ENCODE measurements at places on chromosomes 7 and 10.

DNA sequence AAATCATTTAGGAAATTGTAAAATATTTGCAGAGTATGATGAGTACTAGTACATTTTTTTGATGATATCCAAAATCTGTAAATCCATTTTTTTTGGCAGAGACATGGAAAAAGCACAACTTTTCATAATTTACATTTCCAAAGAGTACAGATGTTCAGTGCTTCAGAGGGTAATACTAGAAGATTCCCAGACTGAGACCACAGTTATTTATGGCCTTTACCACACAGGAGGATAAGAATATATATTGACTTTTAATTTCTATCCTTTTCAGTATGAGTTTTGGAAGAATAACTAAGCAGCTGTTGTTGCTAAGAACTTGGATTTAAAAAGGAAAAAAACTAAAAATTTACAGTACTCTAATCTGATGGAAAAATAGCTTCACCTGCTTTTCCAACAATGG lies 61.9 kb downstream of the HGF start:
- H3K4me1 ChIP-seq: peaks cover 2% of the 10 kb centered on the region
- H3K27ac ChIP-seq: no peak overlapping the region
- H3K27me3 ChIP-seq: no peaks in the 10 kb centered on the region
- no peak for DNase-seq
- no peak overlapping the region for H3K4me3 ChIP-seq
- H3K36me3 ChIP-seq: no peaks in the 10 kb centered on the region

DNA sequence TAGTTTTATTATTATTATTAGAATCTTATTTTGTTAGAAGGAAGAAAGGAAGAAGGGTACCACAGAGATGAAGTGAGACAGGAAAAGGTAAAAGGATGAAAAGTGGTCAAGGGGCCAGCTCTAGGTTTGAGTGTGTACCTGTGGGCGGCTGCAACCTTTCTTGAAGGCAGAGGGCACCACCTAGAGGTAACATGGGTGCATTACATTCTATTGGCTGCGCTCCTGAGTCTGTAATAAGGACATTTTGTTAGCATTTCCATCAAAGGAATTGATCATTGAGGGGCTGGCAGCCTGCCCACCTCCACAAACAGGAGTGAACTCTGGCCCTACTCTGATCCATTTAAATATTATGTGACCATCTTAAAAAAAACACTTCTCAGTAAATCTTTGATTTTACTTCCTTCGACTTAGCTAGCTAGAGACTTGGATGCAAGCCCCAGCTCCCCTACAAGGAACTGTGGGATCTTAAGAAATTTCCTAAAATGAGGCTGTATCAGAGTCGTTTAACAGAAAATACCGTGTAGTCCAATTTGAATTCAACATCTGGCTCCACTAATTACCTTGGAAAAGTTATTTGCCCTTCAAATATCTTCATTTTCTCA lies 610.4 kb downstream of the IPMK start:
- no peak overlapping the region for H3K27ac ChIP-seq
- DNase-seq: peak; percentile 52
- no peak overlapping the region for H3K4me3 ChIP-seq
- H3K4me1 ChIP-seq: no peaks in the 10 kb centered on the region

GRCh38 chr10:15253951-15254807 lies 85.7 kb upstream of the NMT2 start:
- peaks cover 9% of the 10 kb centered on the region for H3K4me1 ChIP-seq
- no peak for DNase-seq
- no peaks in the 10 kb centered on the region for H3K27me3 ChIP-seq
- peaks cover 16% of the 10 kb centered on the region for H3K36me3 ChIP-seq
- no peak overlapping the region for H3K4me3 ChIP-seq
- H3K27ac ChIP-seq: no peak overlapping the region

- H3K27ac ChIP-seq: no peak overlapping the region
- peaks cover 1% of the 10 kb centered on the region for H3K4me1 ChIP-seq
- H3K36me3 ChIP-seq: no peaks in the 10 kb centered on the region
- no peaks in the 10 kb centered on the region for H3K27me3 ChIP-seq
- no peak overlapping the region for H3K4me3 ChIP-seq
- no peak for DNase-seq
Measured at GRCh38 chr7:91286432-91286831, 22.2 kb downstream of the FZD1 start.

- no peak for DNase-seq
- no peak overlapping the region for H3K4me3 ChIP-seq
- peaks cover 57% of the 10 kb centered on the region for H3K27me3 ChIP-seq
- H3K36me3 ChIP-seq: no peaks in the 10 kb centered on the region
- peaks cover 7% of the 10 kb centered on the region for H3K4me1 ChIP-seq
- no peak overlapping the region for H3K27ac ChIP-seq
Measured at GRCh38 chr10:122665329-122665860, 34.3 kb downstream of the C10orf120 start.

GRCh38 chr10:98472196-98472595 lies 25.5 kb upstream of the HPS1 start:
- no peak overlapping the region for H3K4me3 ChIP-seq
- peaks cover 34% of the 10 kb centered on the region for H3K27me3 ChIP-seq
- H3K4me1 ChIP-seq: peaks cover 1% of the 10 kb centered on the region
- no peaks in the 10 kb centered on the region for H3K36me3 ChIP-seq
- DNase-seq: no peak

GRCh38 chr7:38558761-38559345 lies 72.3 kb downstream of the AMPH start:
- no peaks in the 10 kb centered on the region for H3K4me1 ChIP-seq
- DNase-seq: no peak
- H3K27ac ChIP-seq: no peak overlapping the region
- H3K36me3 ChIP-seq: no peaks in the 10 kb centered on the region
- H3K4me3 ChIP-seq: no peak overlapping the region
- H3K27me3 ChIP-seq: no peaks in the 10 kb centered on the region

DNA sequence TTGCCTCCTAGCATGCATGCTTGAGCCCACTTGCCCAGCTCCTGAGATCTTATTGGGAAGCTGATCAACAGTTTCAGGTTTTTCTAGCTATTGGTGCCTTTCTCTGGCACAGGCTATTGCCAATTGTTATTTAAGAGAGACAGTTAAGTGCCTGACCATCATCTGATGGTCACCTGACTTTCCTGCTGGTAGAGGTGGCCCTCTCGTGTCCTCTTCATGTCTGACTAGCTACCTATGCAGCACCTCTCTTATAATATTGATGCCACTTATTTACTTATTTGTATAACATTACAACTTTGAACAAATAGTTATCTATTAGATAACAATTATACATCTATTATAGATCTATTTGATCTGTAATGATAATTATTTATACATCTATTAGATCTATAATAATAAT lies 205.9 kb upstream of the SEMA3D start:
- H3K4me1 ChIP-seq: no peaks in the 10 kb centered on the region
- no peak for DNase-seq
- no peaks in the 10 kb centered on the region for H3K27me3 ChIP-seq
- H3K4me3 ChIP-seq: no peak overlapping the region
- no peak overlapping the region for H3K27ac ChIP-seq

All from progenitor cell of endocrine pancreas (in vitro differentiated cells).